ENCODE measurements at places on chromosomes 5 and 9.

DNA sequence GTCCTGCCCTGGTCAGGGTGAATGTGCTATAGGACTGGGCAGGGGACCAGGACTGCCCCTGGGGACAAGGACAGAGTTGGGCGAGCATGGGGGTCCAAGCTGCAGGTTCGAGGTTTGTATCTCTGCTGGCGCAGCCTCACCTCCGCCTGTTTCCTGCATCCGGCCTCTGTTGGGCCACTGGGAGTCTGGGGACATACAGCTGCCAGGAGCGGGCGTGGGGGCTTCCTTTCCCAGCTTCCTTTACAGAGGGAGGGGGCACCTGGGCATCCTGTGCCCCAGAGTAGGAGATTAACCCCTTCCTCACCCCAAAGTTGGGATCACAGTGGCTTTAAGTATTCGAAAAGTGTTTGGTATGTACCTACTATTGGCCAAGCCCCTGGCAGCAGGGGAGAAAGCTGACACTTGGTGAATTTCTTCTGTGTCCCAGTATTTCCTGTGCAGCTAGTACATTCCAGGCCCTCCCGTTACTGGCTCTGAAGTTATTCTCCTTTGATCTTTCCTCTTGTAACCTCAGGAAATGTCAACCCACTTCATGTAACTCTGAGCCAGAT, 19.0 kb downstream of the OLFML2A start:
- H3K4me3 ChIP-seq: no peak overlapping the region
- peak overlapping the region; percentile 39 for H3K27ac ChIP-seq
- H3K27me3 ChIP-seq: no peaks in the 10 kb centered on the region
- no peak for DNase-seq

- H3K27me3 ChIP-seq: no peaks in the 10 kb centered on the region
- no peak overlapping the region for H3K4me3 ChIP-seq
- DNase-seq: no peak
- no peak overlapping the region for H3K27ac ChIP-seq
- H3K36me3 ChIP-seq: no peaks in the 10 kb centered on the region
- no peaks in the 10 kb centered on the region for H3K4me1 ChIP-seq
Measured at GRCh38 chr5:42878550-42878949, 66.9 kb upstream of the SELENOP start.

DNA sequence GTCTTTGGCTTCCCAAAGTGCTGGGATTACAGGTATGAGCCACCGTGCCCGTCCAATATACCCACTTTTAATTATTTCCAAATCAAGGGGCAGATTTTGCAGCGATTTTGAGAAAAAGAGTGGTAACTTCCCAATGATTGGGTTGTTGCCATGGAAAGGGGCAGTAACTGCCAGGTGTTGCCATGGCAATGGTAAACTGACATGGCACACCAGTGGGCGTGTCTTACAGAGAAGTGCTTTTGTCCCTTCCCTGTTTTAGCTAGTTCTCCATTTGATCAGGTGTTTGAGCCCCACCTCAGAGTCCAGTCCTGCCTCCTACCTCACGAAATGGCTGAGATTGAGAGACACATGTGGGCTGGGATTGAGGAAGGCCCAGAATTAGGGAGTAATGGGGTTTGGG, 86.3 kb upstream of the IER5L start:
- H3K27me3 ChIP-seq: no peaks in the 10 kb centered on the region
- no peak overlapping the region for H3K27ac ChIP-seq
- H3K4me1 ChIP-seq: no peaks in the 10 kb centered on the region
- no peak for DNase-seq
- no peaks in the 10 kb centered on the region for H3K36me3 ChIP-seq

- no peaks in the 10 kb centered on the region for H3K36me3 ChIP-seq
- no peaks in the 10 kb centered on the region for H3K4me1 ChIP-seq
- H3K27ac ChIP-seq: no peak overlapping the region
- no peak for DNase-seq
- no peak overlapping the region for H3K4me3 ChIP-seq
Measured at GRCh38 chr9:123525424-123525823, 169.4 kb downstream of the CRB2 start.

- peak overlapping the region; percentile 38 for H3K4me3 ChIP-seq
- DNase-seq: peak; percentile 40
- H3K4me1 ChIP-seq: peaks cover 48% of the 10 kb centered on the region
- peak overlapping the region; percentile 50 for H3K27ac ChIP-seq
- no peaks in the 10 kb centered on the region for H3K36me3 ChIP-seq
Measured at GRCh38 chr9:134066913-134067851, 644 bp downstream of the BRD3 start.

GRCh38 chr9:110623462-110624025, 44.0 kb upstream of the SVEP1 start:
- peak; percentile 46 for DNase-seq
- H3K4me3 ChIP-seq: no peak overlapping the region
- no peaks in the 10 kb centered on the region for H3K27me3 ChIP-seq

DNA sequence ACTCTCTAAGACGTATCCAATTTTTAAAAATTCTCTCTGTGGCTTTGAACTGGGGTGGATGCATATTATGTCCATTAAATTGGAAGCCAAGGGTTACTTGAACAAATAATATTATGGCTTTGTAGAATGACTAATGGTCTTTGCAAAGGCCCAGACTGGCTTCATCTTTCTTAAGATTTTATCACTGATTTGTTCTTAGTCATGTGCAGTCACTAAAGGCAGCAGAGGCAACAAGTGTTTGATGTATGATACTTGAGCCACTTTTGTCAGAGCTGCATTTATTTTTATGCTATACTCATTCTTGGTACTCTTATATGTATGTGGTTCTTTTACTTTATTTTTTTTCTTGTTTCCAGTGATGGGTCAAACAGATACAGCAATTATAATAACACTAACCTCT, 152.2 kb downstream of the NR2F1-AS1 start:
- H3K4me1 ChIP-seq: no peaks in the 10 kb centered on the region
- no peaks in the 10 kb centered on the region for H3K36me3 ChIP-seq
- H3K27ac ChIP-seq: no peak overlapping the region
- DNase-seq: no peak

DNA sequence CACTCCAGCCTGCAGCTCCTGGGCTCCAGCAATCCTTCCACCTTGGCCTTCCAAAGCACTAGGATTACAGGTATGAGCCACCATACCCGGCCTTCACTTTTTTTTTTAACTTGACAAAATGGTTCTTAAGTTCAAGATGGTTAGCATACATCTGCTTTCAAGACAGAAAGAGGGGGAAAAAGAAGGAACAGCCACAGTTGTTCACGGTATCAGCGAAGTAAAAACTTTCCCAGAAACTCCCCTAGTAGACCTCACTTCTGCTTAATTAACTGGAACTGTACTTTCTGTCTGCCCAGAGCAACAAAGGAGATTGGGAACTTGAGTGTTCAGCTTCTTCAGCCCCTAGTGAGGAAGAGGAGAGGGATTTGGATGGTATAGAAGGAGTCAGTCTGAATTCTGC, 116.7 kb downstream of the UGCG start:
- peaks cover 13% of the 10 kb centered on the region for H3K4me1 ChIP-seq
- H3K36me3 ChIP-seq: no peaks in the 10 kb centered on the region
- no peak overlapping the region for H3K27ac ChIP-seq
- DNase-seq: no peak

- no peak for DNase-seq
- H3K27ac ChIP-seq: no peak overlapping the region
- H3K4me1 ChIP-seq: no peaks in the 10 kb centered on the region
- no peak overlapping the region for H3K4me3 ChIP-seq
- H3K36me3 ChIP-seq: no peaks in the 10 kb centered on the region
- H3K27me3 ChIP-seq: no peaks in the 10 kb centered on the region
Measured at GRCh38 chr9:131104016-131104740, 7.8 kb downstream of the AIF1L start.

DNA sequence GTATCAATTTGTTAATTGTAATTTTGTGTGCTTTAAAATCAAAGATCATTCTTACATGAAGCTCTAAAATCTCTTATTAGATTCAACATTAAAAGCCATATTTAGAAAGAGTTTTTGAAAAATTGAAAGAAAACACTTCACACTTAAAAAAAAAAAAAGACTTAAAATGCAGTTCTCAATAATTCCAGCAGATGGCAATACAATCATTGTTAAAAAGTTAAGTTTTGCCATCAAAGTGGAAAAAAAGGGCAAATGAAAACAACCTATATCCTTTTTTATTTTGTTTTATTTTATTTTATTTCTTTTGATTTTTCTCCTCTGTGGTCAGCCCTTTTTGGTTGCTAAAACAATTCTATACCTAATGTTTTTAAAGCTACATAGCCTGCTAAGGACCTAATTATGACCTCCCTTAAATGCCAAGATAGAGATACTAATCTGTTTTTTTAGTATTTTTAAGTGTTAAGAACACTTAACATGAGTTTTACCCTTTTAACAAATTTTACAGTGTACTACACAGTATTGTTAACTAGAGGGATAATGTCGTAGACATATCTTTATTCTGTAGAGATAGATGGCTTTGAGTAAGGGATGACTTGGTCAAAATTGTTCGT, 154.2 kb upstream of the DAB2 start:
- H3K27ac ChIP-seq: no peak overlapping the region
- H3K36me3 ChIP-seq: no peaks in the 10 kb centered on the region
- no peaks in the 10 kb centered on the region for H3K27me3 ChIP-seq
- no peak for DNase-seq
- no peaks in the 10 kb centered on the region for H3K4me1 ChIP-seq
- H3K4me3 ChIP-seq: no peak overlapping the region

DNA sequence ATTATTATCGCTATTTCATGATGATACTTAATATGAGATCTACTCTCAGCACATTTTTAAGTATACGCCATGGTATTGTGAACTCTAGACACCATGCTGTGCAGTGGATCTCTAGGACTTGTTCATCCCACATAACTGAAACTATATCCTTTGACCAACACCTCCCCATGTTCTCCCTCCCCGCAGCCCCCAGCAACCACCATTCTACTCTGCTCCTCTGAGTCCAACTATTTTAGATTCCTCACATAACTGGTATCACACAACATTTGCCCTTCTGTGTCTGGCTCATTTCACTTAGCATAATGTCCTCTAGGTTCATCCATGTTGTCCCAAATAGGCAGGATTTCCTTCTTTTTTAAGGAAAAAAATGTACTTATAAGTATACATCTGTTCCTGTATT, 6.6 kb upstream of the TBC1D2 start:
- no peak overlapping the region for H3K27ac ChIP-seq
- DNase-seq: no peak
- H3K4me3 ChIP-seq: no peak overlapping the region
- no peaks in the 10 kb centered on the region for H3K27me3 ChIP-seq
- H3K4me1 ChIP-seq: no peaks in the 10 kb centered on the region
- no peaks in the 10 kb centered on the region for H3K36me3 ChIP-seq

GRCh38 chr5:123864578-123864977, 352.6 kb downstream of the CSNK1G3 start:
- no peak for DNase-seq
- H3K36me3 ChIP-seq: no peaks in the 10 kb centered on the region
- no peak overlapping the region for H3K27ac ChIP-seq

- no peak for DNase-seq
- no peaks in the 10 kb centered on the region for H3K27me3 ChIP-seq
- no peak overlapping the region for H3K27ac ChIP-seq
- no peaks in the 10 kb centered on the region for H3K4me1 ChIP-seq
- H3K4me3 ChIP-seq: no peak overlapping the region
Measured at GRCh38 chr5:100755435-100755834, 147.6 kb downstream of the ST8SIA4 start.

DNA sequence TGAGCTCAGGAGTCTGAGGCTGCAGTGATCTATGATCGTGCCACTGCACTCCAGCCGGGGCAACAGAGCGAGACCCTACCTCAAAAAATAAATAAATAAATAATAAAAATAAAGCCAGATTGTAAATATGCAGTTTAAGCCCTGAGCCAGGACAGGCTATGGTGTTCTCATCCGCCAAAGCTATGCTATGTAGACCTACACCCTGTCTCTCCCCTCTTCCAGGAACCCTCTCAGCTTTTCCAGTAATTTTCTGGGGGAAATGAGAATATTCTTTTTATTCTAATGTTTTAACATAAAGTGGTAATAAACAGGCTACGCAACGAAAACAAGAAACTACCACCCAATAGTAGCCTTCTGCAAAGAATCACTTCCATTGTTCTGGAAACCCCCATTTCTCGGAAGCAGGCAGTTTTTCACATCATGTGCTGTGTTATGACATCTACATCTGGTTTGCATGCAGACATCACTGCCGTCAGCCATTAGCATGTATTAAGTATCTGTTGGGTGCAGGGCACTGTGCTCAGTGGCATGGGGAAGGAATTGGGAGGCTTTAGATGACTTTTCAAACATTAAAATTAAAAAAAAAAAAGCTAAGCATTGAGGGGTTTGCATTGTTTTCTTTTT, 38.0 kb upstream of the F2R start:
- H3K27me3 ChIP-seq: no peaks in the 10 kb centered on the region
- H3K27ac ChIP-seq: no peak overlapping the region
- H3K4me1 ChIP-seq: no peaks in the 10 kb centered on the region
- peaks cover 16% of the 10 kb centered on the region for H3K36me3 ChIP-seq

GRCh38 chr9:8356406-8356805, 556.8 kb upstream of the DMAC1 start:
- no peak overlapping the region for H3K4me3 ChIP-seq
- H3K27ac ChIP-seq: no peak overlapping the region
- no peak for DNase-seq
- no peaks in the 10 kb centered on the region for H3K36me3 ChIP-seq
- no peaks in the 10 kb centered on the region for H3K27me3 ChIP-seq
- peaks cover 6% of the 10 kb centered on the region for H3K4me1 ChIP-seq

Measured in body of pancreas (tissue), 4 donors.